Fibroblast of skin of left quadriceps (primary cell): ENCODE measurements at places on chromosomes 5 and 9.

- DNase-seq: no peak
Measured at GRCh38 chr9:31615966-31616365, 768.5 kb upstream of the ACO1 start.

- no peak for DNase-seq
Measured at GRCh38 chr5:103394676-103395075, 136.1 kb downstream of the MACIR start.

- DNase-seq: no peak
Measured at GRCh38 chr9:136111910-136112309, 6.8 kb downstream of the TMEM250 start.

- DNase-seq: no peak
Measured at GRCh38 chr9:68896486-68896885, 117.4 kb downstream of the PRKACG start.

DNA sequence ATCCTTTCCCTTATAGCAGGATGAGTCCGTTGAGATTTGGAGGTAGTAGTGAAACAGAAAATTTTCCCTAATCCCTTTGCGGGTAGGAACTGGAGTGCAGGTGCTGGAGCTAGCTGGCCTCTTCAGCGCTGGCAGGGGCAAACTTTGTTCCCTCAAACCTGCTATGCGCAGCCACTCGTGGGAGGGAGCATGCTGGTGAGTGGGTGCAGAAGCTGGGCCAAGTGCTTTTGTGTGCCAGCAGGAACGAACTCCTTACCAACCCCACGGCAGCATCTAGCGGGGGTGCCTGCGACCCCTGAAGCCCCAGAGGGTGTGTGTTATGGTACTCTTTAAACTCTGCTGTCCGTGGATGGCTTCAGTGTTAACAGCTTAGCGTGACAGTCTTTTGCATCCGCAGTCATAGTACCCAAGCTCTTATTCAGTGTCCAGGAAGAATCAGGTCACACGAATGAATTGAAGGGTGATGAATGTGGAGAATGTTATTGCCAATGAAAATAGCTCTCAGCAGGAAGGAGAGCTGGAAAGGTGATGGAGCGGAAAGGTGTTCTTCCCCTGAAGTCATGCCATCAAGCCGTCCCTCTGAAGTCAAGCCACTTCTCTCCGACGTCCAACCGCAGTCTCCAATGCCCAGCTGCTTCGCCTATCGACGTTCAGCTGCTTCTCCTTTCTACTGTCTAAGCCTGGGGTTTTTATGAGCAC, 1445.1 kb upstream of the CDH9 start:
- DNase-seq: no peak

- no peak for DNase-seq
Measured at GRCh38 chr5:16886793-16887345, 49.2 kb downstream of the MYO10 start.

- no peak for DNase-seq
Measured at GRCh38 chr5:123438244-123438643, 15.0 kb upstream of the CEP120 start.

DNA sequence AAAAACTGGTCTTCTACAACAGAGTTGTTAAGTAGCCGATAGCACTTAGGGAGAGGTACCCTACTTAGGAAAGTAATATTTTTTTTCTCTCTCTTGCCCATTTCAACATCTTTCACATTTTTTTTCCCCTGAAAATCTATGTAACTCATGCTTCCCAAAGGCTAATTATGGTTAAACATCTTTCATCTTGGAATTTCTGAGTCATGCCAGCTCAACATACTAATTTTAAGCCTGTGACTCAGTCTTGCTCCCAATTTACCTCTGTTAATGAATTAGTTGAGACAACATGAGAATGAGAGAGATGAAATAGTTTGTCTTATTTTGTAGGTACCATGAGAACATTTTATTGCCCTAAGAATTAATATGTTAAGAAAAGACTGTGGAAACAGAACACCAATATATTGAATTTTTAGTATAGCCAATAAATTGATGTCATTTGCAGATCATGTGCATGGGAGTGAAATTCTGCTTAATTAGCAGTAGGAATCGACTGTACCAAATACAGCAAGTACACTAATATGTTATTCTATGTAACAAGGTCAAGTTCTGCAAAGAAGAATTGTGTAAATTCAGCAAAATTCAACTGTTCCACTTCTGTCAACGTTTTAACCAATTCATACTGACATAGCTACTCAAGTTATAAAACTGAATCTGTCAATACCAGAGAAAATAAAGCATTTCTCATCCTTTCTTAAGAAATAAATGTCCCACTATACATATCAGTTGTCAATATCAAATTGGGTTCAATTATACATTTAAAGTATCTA, 550.0 kb downstream of the PTPRD start:
- DNase-seq: peak; percentile 77

DNA sequence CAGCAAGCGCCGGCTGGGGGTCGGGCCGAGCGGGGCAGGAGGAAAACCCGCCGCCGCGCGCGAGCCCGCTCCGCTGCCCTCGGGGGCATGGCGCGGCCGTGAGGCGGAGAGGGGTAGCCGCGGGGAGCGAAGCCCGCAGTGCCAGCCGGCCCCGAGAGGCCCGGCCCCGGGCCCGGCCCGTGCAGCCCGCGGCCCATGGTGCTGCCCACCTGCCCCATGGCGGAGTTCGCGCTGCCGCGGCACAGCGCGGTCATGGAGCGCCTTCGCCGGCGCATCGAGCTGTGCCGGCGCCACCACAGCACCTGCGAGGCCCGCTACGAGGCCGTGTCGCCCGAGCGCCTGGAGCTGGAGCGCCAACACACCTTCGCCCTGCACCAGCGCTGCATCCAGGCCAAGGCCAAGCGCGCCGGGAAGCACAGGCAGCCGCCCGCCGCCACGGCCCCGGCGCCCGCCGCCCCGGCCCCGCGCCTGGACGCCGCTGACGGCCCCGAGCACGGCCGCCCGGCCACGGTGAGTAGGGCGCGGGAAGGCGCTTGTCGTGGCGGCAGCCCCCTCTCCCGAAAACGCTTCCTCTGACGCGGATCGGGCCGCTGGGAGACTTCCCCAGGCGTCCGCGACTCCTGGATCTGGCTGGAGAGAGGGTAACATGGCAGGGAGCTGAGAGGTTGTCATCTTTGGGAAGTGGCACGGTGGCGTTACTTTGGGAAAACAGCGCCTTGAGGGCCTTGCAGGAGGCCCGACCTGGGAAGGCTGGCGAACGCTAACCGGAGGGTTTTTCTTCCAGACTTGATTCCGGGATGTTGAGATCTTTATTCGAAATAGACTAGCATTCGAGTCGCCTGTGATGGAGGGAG, 523 bp downstream of the MAML1 start:
- no peak for DNase-seq

DNA sequence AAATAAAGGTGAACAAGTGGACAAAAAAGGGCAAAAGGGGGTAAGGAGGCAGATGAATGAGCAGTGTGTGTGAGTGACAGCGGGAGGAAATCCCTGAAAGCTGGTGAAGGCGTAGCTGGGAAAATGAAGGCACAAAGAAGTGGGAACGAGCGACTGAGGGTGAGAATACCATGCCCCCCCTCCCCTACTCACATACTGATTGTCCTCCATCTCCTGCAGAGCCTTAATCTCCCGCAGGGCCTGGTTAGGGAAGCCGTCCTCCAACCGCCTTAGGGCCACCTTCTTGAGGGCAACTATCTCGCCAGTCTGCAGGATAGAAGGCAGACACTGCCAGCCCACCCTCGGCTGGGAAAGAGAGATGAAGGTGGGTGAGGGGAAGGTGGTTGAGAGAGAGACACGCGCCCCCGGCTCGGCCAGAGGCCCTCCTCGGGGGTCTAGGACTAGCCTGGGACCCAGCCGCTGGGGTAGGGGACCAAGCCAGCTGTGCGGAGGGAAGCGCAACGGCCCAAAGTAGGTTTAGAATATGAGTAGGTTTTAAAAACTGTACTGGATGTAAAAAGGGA, 522 bp downstream of the CDK20 start:
- no peak for DNase-seq

DNA sequence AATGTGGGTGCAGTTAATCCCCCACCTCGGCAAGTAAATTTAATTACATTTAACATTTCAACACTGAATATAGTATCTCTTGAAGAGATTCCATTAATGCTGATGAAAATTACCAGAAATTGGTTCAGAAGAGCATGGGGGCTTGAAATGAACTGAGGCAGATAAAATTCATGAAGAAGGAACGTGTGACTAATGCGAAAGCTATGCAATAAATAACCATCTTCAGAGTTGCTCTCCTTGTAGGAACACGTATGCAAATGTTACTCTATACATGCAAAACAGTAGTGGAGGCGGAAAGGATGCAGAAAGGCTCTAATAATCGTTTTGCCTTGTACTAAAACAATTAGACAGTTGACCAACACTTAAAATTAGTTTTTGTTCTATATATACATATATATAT, 320.2 kb downstream of the CTNND2 start:
- peak; percentile 1 for DNase-seq

- no peak for DNase-seq
Measured at GRCh38 chr5:120852222-120852860, 388.2 kb downstream of the PRR16 start.

GRCh38 chr5:11062397-11062796, 301.4 kb upstream of the DAP start:
- DNase-seq: peak; percentile 11

- DNase-seq: no peak
Measured at GRCh38 chr5:72112389-72112788, 5.1 kb downstream of the MAP1B start.

DNA sequence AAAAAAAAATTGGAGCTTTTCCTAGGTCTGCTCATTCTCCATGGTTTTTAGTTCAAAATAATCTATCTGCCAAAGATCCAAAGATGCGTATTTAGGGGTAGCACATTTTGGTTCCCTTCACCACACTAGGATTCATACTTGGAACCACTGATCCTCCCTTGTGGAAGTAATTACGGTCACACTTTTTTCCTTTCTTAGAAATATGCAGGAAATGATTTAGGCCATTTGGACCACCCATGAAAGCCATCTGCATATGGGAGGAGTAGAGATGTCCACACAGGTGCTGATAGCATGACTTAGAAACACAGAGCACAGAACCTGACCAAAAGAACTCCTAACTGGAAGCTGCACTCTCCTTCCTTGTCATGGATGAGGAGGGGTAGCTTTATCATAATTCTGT, 105.9 kb upstream of the RAI14 start:
- no peak for DNase-seq

DNA sequence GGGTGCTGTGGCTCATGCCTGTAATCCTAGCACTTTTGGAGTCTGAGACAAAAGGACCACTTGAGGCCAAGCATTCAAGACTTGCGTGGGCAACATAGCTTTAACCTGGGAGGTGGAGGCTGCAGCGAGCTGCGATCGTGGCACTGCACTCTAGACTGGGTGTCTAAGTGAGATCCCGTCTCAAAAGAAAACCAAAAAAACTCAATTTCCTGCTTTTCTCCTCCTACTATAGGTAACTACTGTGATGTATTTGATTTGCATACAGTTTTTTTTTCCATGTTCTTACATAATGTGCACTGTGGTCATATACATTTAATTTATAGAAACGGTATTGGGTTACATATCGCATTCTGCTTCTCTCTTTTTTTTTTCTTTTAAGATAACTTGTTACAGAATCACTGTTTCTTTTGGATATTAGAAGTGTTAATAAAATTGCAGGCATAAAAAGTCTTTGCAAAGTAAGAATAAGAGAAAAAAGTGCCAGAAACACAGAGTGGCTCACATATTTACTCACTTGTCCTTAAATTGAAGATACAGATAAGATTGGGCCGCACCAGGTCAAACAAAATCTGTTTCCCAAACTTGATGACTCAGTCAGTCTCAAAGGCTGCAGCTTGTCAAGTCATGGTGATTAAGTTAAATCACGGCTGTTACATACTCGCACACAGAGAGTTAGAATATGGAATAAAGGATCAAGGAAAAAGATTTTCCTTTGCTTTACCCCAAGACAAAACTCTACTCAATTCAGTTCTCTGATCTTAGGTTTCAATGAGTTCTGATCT, 2.0 kb upstream of the PTGR1 start:
- DNase-seq: no peak

GRCh38 chr5:119383008-119383407, 27.2 kb downstream of the TNFAIP8 start:
- no peak for DNase-seq

GRCh38 chr5:171801839-171802238, 16.2 kb downstream of the SMIM23 start:
- DNase-seq: no peak

- peak; percentile 82 for DNase-seq
Measured at GRCh38 chr5:154753792-154754191, 1.4 kb upstream of the LARP1 start.
